Ureter (tissue), 1 donor: ENCODE measurements at places on chromosomes 13 and 19. TPM values are rescaled to one million over a fixed set of nuclear protein-coding genes. Genes with fewer than 3 reads are reported as not detected.

- no peak for DNase-seq
These were observed 1192.2 kb downstream of the UQCRFS1 start for GRCh38 chr19:28020619-28021258.

DNA sequence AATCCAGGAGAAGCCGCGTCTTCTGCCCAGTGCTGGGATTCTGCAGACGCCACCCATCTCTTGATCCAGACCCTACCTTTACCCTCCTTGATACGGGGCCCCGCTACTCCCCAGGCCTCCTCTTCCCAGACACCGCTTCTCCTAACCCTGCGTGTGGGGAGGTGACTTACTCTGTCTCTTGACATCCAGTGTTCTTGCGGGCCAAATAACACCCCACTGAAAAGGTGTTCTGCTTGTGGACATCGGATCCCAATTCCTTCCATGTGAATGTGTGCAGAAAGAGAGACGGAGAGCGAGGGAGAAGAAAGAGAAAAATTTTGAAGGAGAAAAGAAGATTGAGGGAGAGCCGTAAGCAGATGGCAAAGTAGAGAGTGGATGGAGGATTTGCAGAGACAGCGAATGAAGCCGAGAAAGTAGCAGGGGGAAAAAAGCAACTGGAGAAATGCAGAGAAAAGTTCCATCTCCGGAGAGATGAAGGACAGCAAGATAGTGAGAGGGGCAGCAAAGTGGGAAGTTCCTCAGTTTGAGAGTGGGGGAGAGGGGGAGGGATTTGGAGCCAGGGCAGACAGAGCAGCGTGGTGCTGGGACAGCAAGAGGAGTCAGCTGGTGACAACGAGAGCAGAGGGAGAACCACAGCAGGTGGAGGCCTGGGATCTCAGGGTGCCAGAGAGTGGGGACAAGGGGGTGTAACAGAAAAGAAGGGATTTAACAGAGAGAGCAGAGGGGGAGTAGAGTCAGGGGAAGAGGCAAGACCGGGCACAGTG, 814 bp downstream of the ZNF480 start:
- no peak for DNase-seq

DNA sequence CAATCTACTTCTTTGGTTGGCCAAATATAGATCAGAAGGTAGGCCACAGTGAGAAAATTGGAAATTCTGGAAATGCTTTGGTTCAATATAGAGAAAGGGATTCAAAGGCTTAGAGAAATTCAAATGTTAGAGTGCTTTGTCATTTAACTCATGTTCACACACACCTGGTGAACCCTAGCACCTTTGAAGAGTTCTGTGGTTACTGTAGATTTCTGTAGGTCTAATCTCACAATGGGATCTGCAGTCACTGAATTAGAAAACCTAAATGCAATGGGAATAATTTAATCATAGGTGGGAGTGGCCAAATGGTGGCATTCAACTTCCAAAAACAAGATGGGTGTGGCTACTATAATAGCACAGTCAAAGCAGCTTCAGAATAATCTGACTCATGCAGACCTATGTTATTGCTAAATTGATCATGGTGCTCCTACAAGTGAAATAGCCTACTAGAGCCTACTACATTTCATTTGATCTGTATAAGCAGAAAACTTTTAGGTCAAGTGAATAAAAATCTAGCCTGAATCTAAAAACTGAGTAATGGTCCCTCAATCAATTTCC, 1152.9 kb downstream of the PCDH9 start:
- DNase-seq, result no peak

GRCh38 chr19:29687244-29687896, 22.1 kb downstream of the PLEKHF1 start:
- DNase-seq, result no peak

- no peak for DNase-seq
These were observed 11.4 kb downstream of the BLOC1S3 start for GRCh38 chr19:45189971-45190370.

GRCh38 chr13:69595181-69595580, 512.4 kb upstream of the ATXN8OS start:
- DNase-seq, result no peak

DNA sequence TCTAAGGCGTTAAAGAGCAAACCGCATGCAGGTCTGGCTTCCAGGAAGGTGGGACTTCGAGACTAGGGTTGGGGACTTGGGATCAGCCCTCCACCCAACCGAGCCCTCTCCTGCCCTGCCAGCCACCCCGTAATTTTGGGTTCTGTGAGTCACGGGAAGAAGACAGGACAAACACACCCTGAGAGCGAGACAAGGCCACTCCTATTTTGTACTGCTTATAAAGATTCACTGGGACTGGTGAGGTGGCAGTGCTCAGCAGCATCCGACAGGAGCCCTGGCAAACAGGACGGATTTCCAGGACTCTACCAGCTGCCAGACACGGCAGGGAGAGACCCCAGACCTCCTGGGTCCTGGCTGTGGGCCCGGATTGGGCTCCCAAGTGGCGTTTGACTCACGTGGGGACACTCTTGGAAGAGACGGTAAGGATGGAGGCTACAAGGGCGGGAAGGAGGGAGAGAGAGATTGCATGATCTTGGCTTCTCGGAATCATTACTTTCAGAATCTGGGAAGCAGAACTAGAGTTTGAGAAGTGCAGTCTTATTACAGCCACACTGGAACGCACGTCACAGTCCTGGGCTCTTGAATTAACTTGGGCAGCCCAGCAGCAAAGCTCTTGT, at the start of gene C5AR2:
Gene C5AR2, plus strand, starts transcription at position 245 of the 617 bp plus-strand sequence. CDS start 8,625 bp downstream, outside the sequence.
- DNase-seq, result no peak

- no peak for DNase-seq
These were observed 293.8 kb downstream of the FGF9 start for GRCh38 chr13:21964686-21965085.

- DNase-seq, result no peak
These were observed 4.2 kb downstream of the B3GNT8 start for GRCh38 chr19:41422955-41423354.

GRCh38 chr13:38970380-38971051, 20.1 kb downstream of the STOML3 start:
- DNase-seq, result no peak

GRCh38 chr13:73984201-73984600, 150.0 kb downstream of the KLF12 start:
- no peak for DNase-seq

- DNase-seq, result no peak
These were observed 135.2 kb downstream of the PTPRS start for GRCh38 chr19:5205381-5205780.

- DNase-seq, result no peak
These were observed 5.8 kb upstream of the FCGRT start for GRCh38 chr19:49506575-49507105.

GRCh38 chr19:29545866-29546582, 20.2 kb downstream of the VSTM2B start:
- no peak for DNase-seq

DNA sequence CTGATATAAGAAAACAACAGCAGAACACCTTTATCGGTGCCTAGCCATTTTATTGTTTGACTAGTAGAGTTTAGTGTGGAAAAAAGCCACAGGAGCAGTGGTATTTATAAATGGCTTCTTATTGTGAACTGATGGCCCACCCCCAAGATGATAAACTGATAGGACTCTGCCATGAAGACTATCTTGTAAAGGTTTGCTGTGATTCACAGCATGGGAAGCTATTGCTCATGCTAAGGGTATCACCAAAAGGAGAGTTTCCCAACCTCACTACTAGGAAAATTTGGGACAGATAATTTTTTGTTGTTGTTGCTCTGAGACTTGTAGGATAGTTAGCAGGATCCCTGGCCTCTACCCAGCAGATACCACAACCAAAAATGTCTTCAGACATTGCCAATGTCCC, 12.0 kb upstream of the SLC7A1 start:
- DNase-seq, result no peak

DNA sequence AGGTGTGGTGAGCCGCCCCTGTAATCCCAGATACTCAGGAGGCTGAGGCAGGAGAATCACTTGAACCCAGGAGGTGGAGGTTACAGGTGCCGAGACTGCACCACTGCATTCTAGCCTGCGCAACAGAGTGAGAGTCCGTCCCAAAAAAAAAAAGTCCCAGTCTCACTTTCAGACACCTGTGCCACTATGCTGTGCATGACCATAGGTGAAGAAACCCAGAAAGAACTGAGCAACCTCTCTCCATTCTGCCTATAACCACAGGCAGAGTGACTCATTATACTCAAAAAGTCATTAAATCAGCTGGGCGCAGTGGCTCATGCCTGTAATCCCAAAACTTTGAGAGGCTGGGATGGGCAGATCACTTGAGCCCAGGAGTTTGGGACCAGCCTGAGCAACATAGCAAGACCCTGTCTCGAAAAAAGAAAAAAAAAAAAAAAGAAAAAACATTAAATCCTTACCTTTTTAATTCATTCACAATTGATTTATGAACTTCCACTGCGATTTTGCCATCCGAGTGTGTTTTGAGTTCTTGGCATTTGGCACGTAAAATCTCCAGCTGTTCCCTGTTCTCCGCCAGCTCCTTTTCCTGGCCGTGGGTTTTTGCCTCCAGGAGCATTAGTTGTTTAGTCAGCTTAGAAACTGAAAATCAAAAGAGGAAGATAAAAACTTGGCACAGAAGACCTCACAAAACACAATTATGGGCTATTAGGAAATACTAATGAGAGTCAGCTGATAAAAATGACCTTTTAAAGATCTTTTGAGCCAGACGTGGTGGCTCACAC, 45.5 kb upstream of the SLC7A9 start:
- no peak for DNase-seq

GRCh38 chr13:54989418-54989817, 1960.8 kb downstream of the OLFM4 start:
- no peak for DNase-seq

GRCh38 chr19:45952341-45952685, 21.4 kb downstream of the NOVA2 start:
- no peak for DNase-seq

- no peak for DNase-seq
These were observed 1709.2 kb upstream of the PCDH20 start for GRCh38 chr13:63124863-63125262.

GRCh38 chr13:80860845-80861244, 519.9 kb upstream of the SPRY2 start:
- DNase-seq, result no peak

DNA sequence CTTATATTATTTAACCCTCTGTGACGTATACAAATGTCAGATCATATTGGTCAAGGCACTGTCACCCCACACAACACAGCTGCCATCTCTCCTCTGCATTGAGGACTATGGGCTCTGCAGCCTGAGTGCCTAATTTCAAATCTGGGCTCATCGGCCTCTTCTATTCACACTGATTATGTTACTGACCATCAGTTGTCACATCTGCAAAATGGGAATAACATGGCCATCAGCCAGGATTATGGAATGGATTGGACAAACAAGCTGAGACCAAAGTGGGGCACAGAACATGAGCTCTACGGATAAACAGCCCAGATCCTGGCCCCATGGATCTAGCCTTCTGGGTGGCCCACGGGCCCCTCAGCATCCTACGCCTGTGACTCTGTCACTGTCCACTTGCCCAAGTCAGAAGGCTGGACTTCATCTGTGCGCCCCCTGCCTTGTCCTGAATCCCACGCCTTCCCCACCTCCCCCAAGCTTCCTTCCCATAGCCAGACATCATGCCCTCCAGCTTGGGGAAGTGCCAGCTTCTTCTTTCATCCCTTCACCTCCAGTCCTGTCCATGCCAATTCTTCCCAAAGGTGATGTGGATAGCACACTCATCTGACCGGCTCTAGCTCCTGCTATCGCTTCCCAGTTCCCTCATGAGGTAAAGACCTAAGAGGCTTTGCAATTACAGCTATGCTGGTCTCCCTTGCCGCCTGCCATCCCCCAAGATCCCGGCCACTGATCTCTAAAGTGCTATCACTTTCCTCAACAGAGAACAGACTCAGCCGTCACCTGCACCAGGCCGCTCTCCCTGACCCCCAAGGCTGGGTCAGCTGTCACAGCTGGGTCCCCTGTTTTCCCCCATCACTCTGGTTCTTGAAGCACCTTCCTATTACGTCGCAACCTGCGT, 872 bp downstream of the FARSA start:
- no peak for DNase-seq

GRCh38 chr19:18990128-18990708, 43.1 kb downstream of the SUGP2 start:
- no peak for DNase-seq

DNA sequence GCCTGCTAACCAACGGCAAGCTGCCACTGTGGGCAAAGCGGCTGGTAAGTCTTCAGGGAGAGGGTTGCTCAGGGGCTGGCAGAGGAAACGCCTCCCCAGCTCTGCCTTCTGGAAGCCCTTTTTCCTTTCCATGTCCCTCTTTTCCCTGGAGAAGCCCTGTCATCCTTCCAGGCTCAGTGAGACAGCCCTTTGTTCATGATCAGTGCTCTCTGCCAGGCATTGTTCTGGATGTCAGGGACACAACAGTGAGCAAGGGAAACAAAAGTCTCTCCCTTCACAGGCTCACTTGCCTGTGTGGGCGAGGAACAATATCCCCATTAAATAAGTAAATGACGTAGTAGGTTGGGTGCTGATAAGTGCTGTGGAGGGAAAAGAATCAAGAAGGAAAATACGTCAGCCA, 13.9 kb upstream of the OVOL3 start:
- DNase-seq, result no peak

GRCh38 chr13:45108716-45109101, 11.6 kb upstream of the GTF2F2 start:
- DNase-seq, result no peak

- DNase-seq, result no peak
These were observed 17.6 kb upstream of the TUBGCP3 start for GRCh38 chr13:112605531-112605990.

DNA sequence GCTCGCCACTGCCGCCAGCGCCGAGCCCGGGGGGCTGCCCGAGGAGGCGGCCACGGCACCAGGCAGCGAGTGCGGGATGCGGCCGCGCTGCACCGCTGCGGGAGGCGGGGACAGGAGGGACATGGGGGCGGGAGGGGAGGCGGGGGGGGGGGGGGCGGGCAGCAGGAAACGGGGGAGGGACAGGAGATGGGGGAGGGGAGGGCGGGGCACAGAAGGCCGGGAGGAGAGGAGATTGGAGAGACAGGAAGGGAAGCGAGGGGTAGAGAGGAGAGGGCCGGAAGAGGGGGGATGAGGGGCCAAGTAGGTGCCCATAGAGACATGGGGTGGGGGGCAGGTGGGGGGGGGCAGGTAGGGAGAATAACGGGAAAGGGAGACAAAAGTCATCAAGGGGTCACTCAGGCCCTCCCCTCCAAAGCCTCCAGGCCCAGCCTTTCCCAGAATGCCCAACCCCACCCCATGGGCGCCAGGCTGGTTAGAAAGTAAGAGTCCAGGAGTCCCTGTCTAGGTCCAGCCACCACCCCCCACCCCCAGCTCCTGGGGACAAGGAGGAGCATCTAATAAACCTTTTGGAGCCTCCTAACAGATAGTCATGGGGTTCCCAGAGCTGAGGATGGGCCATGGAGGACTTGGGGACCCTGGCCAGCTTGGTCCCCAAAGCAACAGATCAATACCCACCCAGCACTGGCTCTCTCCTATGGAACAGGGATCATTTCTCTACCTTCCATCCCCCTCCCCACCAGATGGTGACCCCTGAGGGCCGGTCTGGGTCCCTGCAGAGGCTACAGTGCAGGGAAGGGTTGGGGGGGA, 9.5 kb downstream of the NR2F6 start:
- DNase-seq, result no peak

Gene ANGPTL8
- not detected for total RNA-seq

Gene ZNF540
- 8.1 TPM for total RNA-seq

Gene DPRX
- total RNA-seq, result not detected

Gene SPACA4
- total RNA-seq, result not detected

Gene RNF17
- not detected for total RNA-seq

Gene MAN2B1
- total RNA-seq, result 85.1 TPM

Gene TGFB1
- total RNA-seq, result 26.3 TPM

Gene WDR88
- not detected for total RNA-seq

Gene DNAAF3
- 1.6 TPM for total RNA-seq

Gene TMEM221
- total RNA-seq, result 0.31 TPM

Gene ERFL
- 0.36 TPM for total RNA-seq

Gene ZNF667
- total RNA-seq, result 12.5 TPM

Gene PPP1R15A
- total RNA-seq, result 56.2 TPM

Gene CGB5
- total RNA-seq, result 1.1 TPM
